ENCODE measurements at places on chromosomes 1 and 21.

DNA sequence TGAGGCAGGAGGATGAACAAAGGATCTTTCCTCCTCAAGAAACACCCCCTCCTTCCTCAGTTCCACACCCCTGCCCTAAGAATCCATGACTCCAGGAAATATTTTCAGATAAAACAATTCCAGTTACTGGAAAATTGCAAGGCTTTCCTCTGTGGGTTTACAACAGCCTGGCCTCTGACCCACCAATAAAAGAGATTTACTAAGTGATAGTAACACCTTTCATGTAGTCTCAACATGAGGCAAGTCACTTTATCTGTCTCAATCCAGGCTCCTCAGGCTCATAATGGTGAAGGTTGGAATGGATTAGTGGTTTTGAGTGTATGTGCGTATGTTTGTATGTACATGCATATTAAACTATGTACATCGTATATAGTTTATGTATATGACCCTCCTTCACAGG is 71.4 kb upstream of the PPP2R5A start:
- no peaks in the 10 kb centered on the region for H3K36me3 ChIP-seq
- no peak overlapping the region for H3K27ac ChIP-seq
- no peaks in the 10 kb centered on the region for H3K4me1 ChIP-seq
- no peaks in the 10 kb centered on the region for H3K27me3 ChIP-seq
- DNase-seq = no peak

DNA sequence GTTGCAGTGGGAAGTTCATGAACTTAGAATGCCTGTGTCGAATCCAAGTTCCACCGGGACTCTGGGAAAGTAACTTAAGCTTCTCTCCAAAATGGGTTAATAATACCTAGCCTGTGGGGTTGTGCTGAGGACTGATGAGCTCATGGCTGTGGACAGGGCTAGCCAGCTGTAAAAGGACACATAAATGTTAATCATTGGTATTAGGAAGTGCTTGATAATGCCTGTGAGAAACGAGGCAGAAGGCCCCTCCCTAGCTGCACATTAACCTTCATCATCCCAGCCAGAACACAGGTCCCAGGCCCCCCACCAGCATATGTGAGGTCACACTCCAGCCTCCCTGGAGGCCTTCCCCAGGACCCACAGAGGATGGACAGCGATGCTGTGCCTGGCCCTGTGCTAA is 789 bp upstream of the GJB4 start:
- peak overlapping the region; percentile 56 for H3K27ac ChIP-seq
- H3K4me1 ChIP-seq = peaks cover 48% of the 10 kb centered on the region
- peaks cover 18% of the 10 kb centered on the region for H3K36me3 ChIP-seq
- no peaks in the 10 kb centered on the region for H3K27me3 ChIP-seq
- no peak for DNase-seq

DNA sequence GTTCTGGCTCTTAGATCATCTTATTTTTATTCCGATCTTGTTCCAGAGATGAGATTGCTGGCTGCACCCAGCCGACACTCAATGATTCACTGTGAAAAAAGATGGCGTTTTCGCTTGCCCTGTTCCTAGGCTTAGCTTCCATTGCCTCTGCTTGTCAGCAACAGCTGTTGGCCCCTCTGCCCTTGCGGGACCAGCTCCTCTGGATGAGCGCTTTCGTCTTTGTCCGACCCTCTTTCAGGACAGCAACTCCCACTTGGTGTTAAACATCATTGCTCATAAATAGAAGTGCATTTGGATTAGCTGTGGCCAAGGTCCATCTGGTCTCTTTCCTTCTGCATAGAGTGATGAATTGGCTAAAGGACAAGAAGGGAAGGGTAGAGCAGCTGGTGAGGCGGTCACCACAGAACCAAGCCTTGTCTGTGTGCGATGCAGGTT is 43.5 kb upstream of the SCCPDH start:
- H3K27me3 ChIP-seq = no peaks in the 10 kb centered on the region
- H3K4me3 ChIP-seq = no peak overlapping the region
- H3K27ac ChIP-seq = no peak overlapping the region
- H3K4me1 ChIP-seq = no peaks in the 10 kb centered on the region
- no peak for DNase-seq
- no peaks in the 10 kb centered on the region for H3K36me3 ChIP-seq

GRCh38 chr1:161074676-161075368 is 5.1 kb upstream of the ARHGAP30 start:
- no peaks in the 10 kb centered on the region for H3K27me3 ChIP-seq
- peaks cover 23% of the 10 kb centered on the region for H3K4me1 ChIP-seq
- peak overlapping the region; percentile 54 for H3K27ac ChIP-seq
- DNase-seq = peak; percentile 92

DNA sequence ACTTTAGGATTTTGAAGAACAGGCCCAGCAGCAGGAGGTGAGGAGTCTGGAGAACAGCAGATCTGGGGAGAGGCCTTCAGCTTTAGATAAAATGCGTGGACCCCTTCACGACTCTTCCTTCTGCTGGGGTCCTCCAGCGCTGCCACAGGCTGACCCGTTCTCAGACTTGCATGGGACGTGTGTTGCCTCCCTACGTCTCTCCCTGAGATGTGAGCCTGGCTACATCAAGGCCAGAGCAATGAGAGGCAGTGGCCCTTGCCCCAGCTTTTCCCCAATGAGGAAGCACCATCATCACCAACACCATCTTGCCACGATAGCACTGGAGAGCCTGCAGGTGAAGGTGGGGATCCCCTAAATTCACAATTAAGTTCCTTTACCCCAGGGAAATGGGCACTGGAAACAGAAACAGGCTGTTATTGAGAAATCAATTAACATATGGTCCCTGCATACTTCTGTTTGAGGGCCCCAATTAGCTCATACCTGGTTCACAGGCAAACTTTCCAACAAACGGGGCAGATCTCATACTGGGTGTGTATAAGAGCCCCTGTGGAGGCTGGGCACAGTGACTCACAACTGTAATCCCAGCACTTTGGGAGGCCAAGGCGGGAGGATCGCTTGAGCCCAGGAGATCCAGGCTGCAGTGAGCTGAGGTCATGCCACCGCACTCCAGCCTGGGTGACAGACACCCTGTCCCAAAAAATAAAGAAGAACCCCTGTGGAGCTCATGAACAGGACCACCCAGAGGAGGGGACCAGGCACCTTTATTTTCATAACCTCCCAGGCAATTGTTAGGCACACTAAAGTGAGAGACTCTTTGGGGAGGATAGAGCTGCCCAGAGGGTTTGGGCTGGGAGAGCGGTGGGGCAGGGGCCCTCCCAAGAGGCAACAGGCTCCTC is 12.1 kb upstream of the ADAMTSL4 start:
- peak overlapping the region; percentile 78 for H3K27ac ChIP-seq
- no peak overlapping the region for H3K4me3 ChIP-seq
- peaks cover 20% of the 10 kb centered on the region for H3K4me1 ChIP-seq
- no peaks in the 10 kb centered on the region for H3K27me3 ChIP-seq
- no peak for DNase-seq

- H3K27ac ChIP-seq = no peak overlapping the region
- H3K4me3 ChIP-seq = no peak overlapping the region
- DNase-seq = no peak
- no peaks in the 10 kb centered on the region for H3K27me3 ChIP-seq
- no peaks in the 10 kb centered on the region for H3K4me1 ChIP-seq
Observed at GRCh38 chr1:219478811-219479210, 134.1 kb downstream of the ZC3H11B start.

DNA sequence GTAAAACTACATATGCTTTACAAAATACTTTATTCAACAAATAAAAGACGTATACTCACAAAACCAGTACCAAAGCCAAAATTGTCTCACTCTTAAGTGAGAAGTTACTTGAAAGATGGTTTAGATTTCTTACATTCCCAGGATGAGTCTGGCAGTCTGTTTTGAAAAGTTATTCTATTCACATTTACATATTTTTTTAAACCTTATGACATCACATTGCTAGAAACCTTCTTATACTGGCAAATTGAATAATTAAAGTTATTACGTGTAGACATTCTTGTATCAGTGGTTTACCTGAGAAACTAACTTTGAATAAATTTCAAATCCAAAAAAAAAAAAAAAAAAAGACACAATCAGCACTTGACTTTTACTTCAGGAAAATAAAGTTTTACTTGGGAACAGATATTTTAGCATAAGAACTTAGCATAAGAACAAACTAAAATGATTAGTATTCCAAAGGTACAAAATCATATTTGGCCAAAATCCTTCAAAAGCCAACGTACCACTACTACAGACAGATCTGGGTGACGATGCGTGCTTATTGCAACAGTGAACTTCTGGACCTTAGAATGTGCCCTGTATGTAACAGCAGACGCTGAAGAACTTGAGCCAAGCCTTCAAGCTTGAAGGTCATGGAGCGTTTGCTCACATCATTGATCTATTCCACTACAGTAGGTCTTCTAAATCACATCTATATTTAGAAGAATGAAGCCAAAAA is 2.5 kb downstream of the CDC42BPA start:
- peak overlapping the region; percentile 80 for H3K4me3 ChIP-seq
- no peaks in the 10 kb centered on the region for H3K36me3 ChIP-seq
- DNase-seq = no peak

DNA sequence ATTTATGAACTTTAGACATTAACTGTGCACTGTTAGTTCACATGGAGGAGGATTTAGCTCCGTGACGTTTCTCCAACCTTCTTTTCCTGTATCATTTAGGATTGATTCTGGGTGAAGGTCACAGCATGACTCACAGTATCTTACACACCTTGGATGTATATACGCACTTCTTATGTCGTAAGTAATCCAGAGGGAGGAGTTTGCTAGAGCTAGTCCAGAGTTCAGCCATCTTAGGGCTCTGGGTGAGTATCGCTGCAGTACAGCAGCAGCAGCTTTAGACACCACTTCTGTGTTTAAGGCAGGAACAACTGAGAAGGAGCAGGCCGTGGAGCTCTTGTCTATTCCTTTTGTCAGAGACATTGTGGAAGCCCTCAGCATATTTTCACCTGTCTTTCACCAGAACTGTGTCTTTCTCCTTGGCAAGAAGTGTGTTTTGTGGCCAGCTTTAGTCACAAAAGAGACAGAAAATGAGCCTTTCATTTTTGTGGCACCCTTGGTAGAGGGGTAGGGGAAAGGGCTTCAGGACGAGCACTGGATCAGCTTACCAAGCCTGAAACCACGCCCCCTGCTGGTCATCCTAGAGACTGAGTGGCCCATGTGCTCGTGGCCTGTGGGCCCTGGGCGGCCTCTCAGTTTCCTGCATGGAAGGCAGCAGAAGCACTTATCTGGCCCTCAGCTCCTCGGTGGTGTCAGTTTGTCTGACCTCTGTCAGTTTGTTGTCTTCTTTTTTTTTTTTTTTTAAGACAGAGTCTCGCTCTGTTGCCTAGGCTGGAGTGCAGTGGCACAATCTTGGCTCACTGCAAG is 64.0 kb downstream of the ADARB1 start:
- H3K4me3 ChIP-seq = no peak overlapping the region
- no peak for DNase-seq
- peaks cover 6% of the 10 kb centered on the region for H3K4me1 ChIP-seq

DNA sequence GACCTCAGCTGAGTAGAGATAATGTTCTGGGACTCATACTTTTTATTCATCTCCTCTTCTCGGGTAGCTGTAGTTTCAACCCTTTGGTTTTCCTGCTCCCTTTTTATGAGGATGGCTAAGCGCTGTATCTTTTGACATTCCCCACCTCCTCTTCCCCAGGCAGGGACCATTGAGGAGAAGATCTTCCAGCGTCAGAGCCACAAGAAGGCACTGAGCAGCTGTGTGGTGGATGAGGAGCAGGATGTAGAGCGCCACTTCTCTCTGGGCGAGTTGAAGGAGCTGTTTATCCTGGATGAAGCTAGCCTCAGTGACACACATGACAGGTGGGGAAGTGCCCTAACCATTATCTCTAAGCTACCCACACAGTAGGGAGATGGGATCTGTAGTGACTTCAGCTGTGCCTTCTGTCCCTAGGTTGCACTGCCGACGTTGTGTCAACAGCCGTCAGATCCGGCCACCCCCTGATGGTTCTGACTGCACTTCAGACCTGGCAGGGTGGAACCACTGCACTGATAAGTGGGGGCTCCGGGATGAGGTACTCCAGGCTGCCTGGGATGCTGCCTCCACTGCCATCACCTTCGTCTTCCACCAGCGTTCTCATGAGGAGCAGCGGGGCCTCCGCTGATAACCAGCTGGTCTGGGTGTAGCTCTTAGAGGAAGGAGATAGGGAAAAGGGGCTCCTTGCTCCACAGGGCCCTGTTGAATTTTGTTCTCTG is 25.6 kb downstream of the LRRC41 start:
- no peaks in the 10 kb centered on the region for H3K27me3 ChIP-seq
- H3K27ac ChIP-seq = no peak overlapping the region
- peaks cover 84% of the 10 kb centered on the region for H3K36me3 ChIP-seq
- H3K4me3 ChIP-seq = no peak overlapping the region
- no peaks in the 10 kb centered on the region for H3K4me1 ChIP-seq
- no peak for DNase-seq
